ENCODE measurements at places on chromosomes 3 and 15.

DNA sequence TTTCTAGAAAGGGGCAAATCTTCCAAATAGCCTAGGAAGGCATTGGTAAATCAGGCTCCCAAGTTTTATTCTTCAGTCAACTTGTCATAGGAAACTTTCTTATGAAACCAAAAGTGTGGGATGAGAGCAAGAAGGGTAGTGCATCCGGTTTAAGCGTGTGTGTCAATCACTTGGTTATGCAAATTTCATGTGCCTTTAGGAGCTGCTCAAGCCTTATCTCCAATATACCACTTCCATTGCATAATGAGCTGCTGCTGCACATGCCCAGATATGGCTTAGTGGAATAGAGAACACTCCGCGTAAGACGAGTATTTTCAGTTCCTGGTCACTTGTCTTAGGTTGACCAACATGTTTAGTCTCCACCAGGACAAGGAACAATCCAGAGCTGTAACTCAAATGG is 242.1 kb downstream of the CBLB start:
- peak; percentile 4 for DNase-seq

DNA sequence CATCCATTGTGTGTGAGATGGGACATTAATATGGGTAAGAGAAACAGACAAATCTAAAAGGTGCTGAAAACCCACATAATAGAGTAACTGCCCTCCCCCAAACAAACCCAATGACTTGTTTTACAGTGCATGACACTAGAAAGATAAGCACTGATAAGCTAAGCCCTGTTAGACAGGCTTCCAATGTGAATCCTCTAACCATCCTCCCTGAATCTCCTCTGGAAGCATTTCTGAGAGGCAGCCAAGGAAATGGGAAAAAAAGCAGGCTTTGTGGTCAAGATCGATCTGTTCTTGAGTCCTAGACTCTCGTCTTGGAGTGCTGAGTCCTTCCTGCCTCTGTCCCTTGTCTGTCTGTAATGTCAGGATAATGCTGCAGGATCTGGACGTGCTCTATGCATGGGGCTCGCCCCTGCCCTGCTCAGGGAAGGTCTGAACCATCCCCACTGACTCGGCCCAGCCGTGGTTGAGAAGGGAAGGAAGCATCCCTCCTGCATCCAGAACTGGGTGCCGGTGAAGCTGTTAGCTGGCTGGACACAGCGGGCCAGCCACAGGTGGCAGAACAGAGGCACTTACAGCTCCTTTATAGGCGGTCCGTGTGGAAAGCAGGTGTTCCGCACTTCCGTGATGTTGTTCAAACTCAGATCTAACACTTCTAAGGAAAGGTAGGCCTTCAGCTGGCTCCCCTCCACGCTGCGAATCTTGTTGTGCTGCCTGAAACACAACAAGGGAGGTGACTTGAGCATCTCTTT is 84.1 kb downstream of the LRIG1 start:
- DNase-seq: no peak

DNA sequence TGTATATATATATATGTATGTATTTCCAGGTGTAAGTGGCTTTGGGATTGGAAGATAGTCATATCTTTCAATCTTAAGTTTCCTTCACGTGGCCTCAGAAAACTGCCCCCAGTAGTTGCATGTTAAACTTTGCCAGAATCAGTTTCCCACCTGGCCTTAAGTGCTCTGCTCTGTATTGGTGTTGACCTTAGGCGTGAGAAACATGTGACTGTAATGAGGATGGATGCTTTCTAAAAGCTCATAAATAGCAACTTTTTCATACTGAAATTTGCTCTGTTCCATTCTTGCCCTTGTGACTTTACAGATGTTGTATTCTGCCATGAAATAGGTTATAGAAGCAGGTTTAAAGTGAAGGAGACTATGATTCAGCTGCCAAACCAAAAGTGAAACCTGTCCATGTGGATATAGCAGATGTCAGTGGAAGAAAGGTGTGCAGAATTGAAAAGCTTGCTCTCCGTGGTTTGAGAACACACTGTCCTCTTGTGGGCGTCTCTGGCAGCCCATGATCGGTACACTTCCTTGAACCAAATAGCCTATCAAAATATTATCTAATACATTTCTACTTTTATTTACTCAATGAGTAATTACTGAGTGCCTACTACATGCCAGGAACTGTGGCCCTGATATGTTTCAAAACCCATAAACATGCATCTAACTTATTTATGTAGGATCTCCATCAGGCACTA is 15.8 kb downstream of the SCG5 start:
- DNase-seq: no peak

GRCh38 chr15:31328428-31328968 is 1.9 kb downstream of the KLF13 start:
- peak; percentile 72 for DNase-seq

DNA sequence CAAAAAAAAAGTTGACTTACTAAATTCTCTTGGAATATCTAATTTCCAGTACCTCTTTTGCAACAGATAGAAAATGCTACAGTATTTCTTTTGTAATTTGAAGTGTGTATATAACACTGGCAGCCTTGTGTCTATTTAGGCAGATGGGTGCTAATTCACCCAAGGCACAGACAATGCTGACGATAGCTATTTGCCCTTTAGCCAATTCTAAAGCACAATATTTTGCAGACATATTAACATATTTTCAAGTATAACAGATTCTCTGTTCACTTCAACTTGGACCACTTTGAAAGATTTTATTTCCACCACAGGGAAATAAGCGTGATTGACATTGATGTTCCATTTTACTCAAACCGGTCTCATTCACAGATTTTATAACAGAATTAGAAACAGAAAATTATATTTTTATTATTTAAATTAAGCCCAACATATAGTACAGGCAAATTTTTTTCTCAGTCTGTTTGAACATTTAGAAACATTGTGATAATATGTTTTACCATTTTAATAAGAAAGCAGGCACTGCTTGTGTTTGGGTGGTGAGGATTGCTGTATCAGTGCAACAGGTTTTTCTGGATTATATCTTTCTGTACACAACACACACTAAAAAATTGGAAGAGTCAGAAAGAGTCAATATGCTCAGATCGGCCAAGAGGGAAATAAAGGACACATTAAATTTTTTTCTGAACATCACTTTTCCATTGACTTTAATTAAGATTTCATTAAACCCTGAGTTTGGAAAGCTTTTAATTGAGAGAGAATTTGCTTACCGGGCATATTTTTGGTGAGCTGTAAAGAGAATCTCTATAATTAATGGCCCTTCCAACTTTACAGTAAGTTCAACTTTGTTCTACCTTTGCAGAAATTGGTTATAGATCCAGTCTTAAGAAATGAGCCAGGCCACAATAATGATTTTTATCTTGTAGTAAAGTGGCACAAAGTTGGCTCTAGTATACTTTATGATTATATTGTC is 327.3 kb upstream of the NR2F2 start:
- no peak for DNase-seq

DNA sequence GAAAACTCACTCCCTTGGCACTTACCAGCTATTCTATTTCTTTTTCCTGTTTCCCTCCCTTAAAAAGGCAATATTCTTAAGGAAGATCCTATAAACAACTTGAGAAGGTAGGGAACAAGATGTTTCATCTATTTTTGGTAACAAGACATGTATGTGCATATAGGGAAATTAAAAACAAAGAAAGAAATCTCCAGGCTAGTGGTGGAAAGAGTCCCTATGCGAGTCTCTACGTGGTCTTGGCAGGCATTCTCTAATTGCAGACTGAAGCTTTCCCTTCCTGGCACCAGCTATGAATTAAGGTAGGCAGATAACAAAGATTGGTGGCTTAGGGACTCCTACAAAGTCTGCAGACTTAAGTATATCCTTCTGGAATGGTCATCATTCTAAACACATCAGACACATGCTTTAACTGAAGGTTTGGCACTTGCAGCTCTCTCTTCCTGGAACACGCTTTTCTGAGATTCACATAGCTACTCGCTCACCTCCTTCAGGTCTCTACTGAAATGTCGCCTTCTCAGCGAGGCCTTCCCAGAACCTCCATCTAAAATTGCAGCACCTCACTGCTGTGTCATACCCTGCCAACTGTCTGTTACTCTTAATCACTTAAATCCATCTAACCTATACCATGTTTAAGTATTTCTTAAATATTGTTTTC is 336.0 kb downstream of the VGLL3 start:
- no peak for DNase-seq

DNA sequence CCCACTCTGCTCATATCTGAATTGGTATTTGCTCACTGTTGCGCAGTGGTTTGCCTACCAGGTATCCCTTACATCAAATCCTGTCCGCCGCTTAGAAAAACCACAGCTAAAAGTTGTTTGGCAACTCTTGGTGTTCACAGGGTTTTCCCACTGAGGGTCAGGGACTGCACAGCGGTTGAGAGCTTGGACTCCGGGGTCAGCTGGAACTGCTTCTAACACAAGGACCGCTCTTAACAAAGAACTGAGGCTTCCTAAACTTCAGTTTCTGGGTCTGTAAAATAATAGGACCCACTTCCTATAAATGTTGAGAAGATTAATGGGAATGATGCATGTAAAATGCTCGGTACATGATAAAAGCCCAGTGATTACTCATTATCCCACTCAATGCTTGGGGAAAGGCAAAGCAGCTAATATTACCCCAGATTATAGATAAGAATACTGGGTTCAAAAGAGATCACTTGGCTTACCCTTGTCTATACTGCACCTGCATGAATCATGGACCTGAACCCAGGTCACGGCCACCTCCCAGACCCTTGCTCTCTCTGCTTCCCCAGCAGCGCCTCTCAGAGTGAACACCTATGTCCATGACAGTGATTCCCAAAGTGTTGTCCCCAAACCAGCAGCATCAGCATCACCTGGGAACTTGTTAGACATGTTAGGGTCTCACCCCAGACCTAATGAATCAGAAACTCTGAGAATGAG is 36.1 kb downstream of the LIPC start:
- DNase-seq: no peak

DNA sequence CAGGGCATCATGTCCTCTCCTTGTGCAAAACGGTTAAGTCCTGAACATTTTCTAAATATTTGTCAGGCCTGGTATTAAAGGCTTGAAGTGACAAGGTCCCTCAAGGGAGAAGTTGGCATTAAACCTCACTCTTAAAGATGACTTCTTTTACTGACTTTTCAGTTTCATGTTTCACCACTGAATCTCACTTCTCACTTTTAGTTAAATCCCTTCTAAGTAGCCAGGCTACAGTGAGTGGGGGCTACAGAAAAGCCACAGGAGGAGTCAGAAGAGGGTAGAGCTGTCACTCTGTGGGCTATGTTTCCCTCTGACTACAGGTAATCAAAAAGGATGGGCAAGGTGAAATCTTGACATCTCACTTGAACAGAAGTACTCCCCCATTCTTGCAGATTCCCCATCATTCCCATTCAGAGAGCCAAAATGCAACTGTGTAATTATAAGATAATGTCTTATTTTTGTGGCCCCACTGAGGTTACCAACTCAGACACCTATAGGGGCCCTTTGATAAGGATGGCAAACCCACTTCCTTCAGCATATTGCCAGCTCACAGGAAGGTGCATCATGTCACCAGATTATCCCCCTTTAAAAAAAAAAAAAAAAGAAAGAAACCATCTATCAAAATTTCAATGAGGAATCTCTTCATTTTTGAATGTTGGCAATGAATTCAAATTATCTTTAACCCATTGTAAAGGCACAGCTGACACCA is 790.1 kb upstream of the CFAP20DC start:
- DNase-seq: peak; percentile 1

Data from inflammatory macrophage treated with lipopolysaccharide for 1 hour (primary cell).